ENCODE measurements at places on chromosomes 1 and 21.

- no peak for DNase-seq
These were observed 1.2 kb downstream of the RXRG start for GRCh38 chr1:165443539-165444311.

DNA sequence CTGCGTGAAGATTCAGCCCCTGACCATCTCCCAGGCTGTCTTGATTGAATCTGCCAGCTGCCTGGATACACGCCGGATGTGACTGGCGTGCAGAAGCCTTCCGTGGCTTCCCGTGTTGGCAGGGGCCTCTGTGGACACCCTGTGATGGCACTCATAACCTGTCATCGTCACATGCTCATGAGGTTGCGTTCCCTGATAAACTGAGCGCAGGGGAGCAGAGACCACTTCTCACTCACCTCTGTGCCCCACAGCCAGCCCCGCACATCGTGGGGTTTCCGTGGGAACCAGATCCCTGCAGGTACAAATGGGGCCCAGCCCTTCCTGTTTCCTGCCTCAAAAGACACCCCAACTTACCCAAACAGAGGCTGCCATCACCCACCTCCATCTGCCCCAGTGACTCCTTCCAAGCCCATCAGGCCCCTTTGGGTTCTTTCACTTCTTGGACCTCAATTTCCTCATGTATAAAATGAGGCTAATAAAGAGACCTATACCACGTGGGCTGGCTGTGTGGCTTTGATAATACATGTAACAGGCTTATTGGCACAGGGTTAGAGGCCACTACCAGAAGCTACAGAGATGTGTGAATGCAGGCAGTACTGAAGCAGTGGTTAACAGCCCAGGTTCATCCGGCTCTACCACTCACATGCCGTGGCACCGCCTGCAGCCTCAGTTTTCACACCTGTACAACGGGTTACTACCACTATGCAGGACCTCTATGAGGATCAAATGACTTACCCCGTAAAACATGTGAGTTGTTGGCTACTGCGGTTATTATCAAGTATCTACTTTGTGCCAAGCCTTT lies 23.6 kb downstream of the HTR6 start:
- peak; percentile 28 for DNase-seq

- DNase-seq = no peak
These were observed 4.7 kb downstream of the TFF3 start for GRCh38 chr21:42310411-42311001.

GRCh38 chr1:29912425-29912824 lies 676.1 kb downstream of the PTPRU start:
- DNase-seq = no peak

DNA sequence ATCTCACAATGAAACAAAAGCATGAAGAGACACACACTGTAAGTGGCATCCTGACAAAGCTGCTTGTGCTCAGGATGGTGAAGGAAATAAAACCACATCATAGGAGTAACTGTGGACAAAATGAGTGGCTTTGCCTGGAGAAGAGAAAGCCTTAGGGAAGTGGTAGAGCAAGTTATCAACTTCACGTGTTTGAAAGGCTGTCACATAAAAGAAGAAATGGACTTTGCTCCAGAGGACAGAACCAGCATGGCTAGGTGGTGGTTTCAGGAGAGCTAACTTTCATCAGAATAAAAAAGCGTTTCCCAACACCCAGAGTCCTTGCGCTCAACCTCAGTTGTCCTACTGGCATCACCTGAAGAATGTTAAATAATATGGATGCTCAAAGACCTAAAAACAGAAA lies 139.9 kb downstream of the SETD4 start:
- no peak for DNase-seq

- DNase-seq = no peak
These were observed 636.4 kb downstream of the SMYD3 start for GRCh38 chr1:245870698-245871097.

GRCh38 chr1:202964791-202965410 lies 2.2 kb downstream of the CYB5R1 start:
- no peak for DNase-seq

GRCh38 chr21:37843191-37843590 lies 73.1 kb downstream of the KCNJ6 start:
- no peak for DNase-seq

GRCh38 chr1:200739702-200740570 lies 1.2 kb downstream of the CAMSAP2 start:
- no peak for DNase-seq

- DNase-seq = no peak
These were observed 218.2 kb upstream of the ADGRL2 start for GRCh38 chr1:81582467-81582986.

- no peak for DNase-seq
These were observed 6.4 kb upstream of the WNT3A start for GRCh38 chr1:228000416-228000815.

DNA sequence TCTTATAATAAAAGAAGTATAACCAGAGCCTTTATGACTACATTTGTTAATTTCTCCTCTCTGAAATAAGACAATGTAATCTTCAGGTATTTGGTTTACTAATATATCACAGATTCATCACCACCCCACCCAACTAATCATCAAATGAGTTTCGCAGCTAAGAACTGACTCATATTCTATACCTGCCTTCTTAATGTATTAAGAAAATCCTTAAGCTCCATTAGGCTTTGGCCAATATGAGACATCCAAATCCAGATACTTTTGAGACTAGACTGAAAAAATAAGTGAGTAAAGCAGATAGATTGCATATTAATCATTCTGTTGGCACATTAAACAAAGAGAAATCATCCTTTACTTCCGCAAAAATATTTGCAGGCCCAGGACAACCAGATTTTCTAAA lies 18.7 kb upstream of the FMO2 start:
- no peak for DNase-seq

GRCh38 chr1:51736702-51737101 lies 119.8 kb downstream of the OSBPL9 start:
- no peak for DNase-seq

DNA sequence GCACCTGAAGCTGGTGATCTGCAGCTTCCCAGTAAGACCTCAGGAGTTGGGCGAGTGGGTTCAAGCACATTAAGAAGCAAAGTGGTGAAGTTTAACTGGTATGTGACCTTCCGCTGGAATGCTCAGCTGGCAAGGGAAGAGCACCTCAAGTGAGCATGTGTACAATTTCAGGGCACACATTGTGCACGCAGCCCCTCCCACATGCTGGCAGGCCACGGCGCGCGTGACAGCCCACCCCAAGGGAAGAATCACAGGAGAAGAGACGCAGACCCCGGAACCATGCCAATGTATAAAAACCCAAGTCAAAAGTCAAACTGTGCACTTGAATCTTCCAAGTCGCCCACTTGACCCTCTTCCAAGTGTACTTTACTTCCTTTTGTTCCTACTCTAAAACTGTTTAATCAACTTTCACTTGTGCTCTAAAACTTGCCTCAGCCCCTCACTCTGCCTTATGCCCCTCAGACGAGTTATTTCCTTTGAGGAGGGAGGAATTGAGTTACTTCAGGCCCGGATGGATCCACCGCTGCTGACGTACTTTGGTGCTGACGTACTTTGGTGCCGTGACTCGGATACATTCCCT lies 20.0 kb downstream of the LRRC3 start:
- DNase-seq = no peak

DNA sequence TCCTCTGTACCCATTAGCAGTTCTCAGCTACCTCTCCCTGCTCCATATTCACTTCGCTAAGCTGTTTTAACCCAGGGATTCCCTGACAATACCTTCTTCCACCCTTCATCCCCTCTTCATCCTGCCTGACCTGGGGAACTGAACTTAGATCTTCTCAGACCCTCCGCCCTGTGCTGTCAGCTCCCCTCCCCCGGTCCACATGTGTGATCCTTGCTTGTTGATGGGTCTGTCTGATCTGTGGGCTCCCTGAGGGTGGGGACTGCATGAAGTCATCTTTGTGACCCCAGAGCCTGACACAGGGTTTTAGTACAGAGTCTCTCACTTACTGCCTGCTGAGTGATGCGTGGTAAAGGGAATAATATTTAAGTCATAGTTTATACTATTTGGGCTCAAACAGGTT lies 11.8 kb downstream of the CHAF1B start:
- DNase-seq = no peak
